ENCODE measurements at places on chromosomes 6 and 20. TPM values are rescaled to one million over a fixed set of nuclear protein-coding genes. Genes with fewer than 3 reads are reported as not detected.

GRCh38 chr20:47419953-47420514 lies 63.5 kb upstream of the ZMYND8 start:
- DNase-seq, result no peak

DNA sequence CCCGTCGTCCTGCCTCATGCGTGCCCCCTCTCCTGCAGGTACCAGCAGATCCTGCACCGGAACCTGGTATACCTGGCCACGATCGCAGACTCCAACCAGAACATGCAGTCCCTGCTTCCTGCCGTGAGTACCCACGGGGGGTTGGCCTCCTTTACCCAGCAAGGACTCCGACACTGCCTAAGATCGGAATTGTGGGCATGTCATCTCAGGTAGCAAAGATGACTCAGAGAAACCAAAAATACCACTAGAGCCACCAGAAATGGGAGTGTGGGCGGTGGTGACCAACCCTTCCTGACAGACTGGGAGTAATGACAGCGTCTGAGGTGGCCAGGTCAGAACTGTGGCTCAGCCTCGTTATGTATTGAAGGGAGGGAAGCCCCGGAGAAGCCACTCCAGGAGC lies 16.3 kb downstream of the SS18L1 start:
- no peak for DNase-seq

DNA sequence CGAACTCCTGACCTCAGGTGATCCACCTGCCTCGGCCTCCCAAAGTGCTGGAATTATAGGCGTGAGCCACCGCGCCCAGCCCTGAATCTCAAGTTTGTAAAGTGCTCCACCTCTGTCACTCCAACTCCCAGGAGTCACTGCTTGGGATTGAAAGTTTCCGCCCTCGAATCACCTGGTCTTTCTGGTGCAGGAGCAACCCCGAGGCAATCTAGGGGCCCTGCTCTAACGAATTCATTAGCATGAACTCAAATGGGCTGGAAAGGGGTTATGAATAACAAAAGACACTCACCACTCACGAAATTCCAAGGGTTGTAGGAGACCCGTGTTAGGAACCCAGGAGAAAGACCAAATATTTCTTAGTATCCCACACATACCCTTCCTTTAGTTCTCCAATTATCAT lies 26.1 kb downstream of the RBCK1 start:
- DNase-seq, result no peak

DNA sequence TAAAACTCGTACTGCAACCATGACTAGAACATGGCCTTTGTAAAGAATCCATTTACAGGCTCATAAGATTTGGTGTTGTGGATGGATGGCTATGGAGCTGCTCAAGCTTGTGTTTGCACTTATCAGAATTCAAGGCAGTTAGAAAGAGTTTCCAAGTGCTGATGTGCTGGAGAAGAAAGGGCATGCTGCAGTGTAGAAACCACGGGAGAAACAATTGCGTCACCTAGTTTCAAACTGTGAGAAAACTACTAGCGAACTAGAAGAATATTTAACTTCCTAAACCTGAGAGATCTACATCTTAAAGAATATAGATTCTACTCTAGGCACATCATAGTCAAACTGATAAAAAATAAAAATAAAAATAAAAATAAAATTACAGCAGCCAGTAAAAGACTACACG lies 116.2 kb downstream of the SGK1 start:
- DNase-seq, result no peak

SCRT2 gene
- total RNA-seq, result not detected

GRCh38 chr6:144999127-144999526 lies 714.0 kb downstream of the UTRN start:
- no peak for DNase-seq

DNA sequence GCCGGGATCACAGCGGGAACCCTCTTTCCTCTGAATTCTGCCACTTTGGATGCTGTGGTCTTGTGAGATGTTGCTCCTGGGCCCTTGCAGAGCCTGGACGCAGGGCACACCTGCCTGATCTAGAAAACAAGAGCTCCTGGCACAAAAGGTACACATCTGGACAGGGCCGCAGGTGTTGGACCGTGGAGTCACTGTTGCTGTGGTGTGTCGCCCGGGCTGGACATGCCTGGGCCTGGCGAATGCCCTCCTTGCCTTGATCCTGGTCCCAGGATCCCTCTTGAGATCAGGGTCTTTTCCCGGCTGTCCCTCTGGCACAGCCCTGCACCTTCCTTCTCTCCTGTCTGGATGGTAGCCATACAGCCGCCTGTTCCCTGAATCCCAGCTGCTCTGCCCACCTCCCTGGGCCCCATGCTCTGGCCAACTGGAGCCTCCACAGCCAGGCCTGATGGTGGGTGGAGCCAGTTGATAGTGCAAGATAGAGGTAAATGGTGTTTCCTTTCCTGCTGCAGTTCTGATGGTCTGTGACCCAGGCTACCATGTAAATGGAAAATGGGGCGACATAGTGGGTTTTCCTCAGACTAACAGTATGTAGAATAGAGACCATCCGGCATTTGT lies 5.0 kb downstream of the FOXP4 start:
- no peak for DNase-seq

GRCh38 chr20:50385733-50386640 lies 124.2 kb upstream of the PTPN1 start:
- DNase-seq, result no peak

DNA sequence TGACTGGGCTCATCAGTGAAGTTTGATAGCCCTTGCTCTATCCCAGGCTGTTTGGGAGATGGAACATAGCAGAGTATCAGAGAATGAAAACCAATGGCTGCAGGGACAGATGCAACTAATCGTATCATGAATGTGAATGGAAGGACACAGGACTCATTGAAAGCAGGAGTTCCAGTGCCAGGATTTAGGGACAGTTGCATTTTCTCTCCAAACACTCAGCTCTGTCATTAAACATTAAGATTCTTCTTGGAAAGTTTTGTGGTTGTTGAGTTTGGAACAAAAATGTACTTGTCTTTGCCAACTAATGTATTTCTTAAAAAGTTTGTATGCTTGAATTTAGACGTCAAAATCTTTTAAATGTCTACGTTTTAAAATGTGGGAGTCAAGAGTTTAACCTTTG lies 31.0 kb upstream of the GSTA5 start:
- DNase-seq, result no peak

- DNase-seq, result no peak
Observed at GRCh38 chr20:41245086-41245707, 72.3 kb downstream of the ZHX3 start.

DNA sequence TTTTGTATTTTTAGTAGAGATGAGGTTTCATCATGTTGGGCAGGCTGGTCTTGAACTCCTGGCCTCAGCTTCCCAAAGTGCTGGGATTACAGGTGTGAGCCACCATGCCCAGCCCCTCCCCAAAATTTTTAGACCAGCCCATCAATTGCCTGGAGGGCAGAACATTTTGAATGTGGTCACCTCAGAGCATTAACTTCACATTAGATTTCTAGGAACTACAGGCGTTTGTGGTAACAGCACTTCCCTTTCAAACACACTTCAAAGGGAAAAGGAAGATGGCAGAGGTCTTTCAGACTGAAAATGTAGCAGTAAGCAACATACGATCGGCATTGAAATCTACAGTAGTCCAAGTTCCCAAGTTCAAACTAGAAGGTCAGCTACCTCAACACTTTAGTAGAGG lies 12.3 kb upstream of the SLA2 start:
- DNase-seq, result no peak

ULBP3 gene
- total RNA-seq, result 8.4 TPM

- no peak for DNase-seq
Observed at GRCh38 chr6:158548418-158549161, 11.3 kb upstream of the TMEM181 start.

HSPA12B gene
- total RNA-seq, result not detected

GABRR2 gene
- total RNA-seq, result not detected

- no peak for DNase-seq
Observed at GRCh38 chr20:53831812-53832211, 238.2 kb upstream of the ZNF217 start.

SLC18B1 gene
- total RNA-seq, result 10.7 TPM

DNA sequence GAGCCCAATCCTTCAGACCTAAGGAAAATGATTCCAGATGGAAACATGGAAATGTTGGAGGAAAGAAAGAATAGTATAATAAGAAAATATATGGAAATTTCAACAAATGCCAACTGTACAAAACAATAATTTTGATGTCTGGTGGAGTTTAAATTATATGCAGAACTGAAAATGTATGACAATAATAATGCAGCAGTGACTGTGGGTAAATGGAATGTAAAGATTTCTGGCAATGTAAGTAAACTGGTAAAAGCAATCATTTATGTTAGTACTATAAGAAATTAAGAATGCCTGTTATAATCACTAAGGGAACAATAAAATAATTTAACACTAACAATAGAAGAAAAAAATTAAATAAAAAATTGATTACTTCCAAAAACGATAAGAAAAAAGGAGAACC lies 89.0 kb downstream of the EDN1 start:
- no peak for DNase-seq

VSX1 gene
- not detected for total RNA-seq

KHDC1L gene
- not detected for total RNA-seq

RNASET2 gene
- 270 TPM for total RNA-seq

- DNase-seq, result no peak
Observed at GRCh38 chr6:109076377-109076776, 18.3 kb downstream of the SESN1 start.

DNA sequence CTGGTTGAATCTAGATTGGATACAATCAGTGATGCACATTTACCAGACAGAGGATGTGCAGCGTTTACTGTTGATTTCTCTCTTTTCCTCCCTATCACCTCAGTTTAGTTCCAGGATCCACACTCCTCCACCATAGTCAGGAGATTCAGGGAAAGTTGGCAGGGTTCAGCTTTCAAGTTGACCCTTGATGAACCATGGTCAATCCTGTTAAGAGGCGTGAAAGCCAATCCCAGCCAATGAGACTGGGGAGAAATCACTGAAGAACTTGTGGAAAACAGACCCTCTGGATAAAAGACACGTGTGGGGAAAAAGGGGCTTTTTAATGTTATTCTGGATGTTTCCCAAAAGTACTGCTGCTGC lies 19.2 kb upstream of the SCP2D1 start:
- DNase-seq, result no peak
